Head of caudate nucleus (tissue), 42 donors: ENCODE measurements at places on chromosomes 2 and 18.
A peak's percentile ranks its signal among the peaks of the same experiment; 100 is the strongest.

- no peak for DNase-seq
Measured at GRCh38 chr2:140596447-140596846, 1534.4 kb downstream of the LRP1B start.

DNA sequence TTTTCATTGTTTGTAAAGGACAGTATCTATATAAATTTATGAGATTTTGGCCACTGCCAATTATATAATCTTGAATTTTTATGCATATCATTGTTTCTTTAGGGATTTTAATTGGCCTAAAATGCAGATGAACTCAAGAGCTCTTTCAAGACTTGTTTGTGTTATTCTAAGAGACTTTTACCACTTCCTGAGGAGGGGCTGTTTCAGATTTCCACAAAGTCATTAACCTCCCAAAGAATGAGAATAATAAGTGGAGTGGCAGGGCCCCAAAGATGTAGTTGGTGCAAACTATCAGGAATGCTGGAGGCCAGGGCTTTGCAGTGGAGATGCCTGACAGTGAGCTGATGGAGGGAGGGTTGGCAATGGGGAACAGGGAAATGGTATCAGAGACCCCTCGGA is 15.5 kb upstream of the ACVR1 start:
- no peak for DNase-seq

GRCh38 chr2:188773075-188773474 is 201.1 kb upstream of the COL3A1 start:
- DNase-seq = no peak

GRCh38 chr2:164826293-164827243 is 15.1 kb downstream of the COBLL1 start:
- DNase-seq = no peak

DNA sequence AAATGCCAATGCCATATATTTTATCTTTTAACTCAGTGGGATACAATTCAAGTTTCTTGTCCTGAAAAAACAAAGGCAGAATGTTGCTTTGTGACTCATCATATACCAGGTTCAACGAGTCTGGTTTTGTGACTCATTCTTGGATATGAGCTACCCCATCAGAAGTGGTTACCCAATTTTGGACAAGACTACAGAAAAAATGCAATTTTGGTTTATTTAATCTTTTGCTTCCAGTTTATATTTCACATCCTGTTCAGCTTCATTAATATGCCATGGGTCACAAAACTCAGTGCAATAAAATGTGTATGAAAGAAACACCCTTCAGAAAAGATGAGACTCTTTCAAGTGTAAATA is 25.0 kb downstream of the FN1 start:
- DNase-seq = no peak

DNA sequence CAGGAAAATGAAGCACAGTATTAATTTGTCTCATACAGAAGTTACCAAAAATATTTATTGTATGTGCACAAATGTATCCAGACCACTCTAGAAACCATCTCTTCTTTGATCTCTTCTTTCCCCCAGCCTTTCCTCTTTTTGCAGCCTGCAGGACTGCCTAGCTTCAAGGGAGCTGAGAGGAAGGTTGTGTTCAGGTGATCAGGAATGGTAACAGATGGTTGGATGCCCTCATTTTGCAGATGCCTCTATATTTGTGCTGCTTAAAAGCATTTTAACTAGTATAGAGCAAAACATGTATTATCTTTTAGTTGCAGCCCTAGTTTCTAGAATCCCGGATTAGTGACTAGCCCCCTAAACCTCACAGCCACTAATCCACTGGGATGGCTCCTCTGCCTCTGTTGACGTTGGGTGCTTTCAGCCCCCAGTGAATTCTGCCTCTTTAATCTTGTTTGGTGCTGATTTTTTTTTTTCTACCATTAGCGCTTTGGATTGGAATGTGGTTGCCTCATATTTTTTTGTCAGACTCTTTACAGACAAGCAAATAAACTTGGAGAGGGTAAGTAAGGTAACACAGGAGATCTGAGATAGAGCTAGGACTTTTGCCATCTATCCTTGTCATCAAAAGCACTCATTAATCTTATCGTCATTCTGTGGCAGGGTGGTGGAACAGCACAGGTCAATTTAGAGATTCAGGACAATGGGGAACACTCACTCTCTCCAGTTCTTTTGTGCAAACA is 103.8 kb upstream of the NDUFV2 start:
- no peak for DNase-seq

GRCh38 chr2:225998116-225998515 is 598.6 kb downstream of the NYAP2 start:
- no peak for DNase-seq

- no peak for DNase-seq
Measured at GRCh38 chr2:181889776-181890175, 1.8 kb upstream of the ITPRID2 start.

DNA sequence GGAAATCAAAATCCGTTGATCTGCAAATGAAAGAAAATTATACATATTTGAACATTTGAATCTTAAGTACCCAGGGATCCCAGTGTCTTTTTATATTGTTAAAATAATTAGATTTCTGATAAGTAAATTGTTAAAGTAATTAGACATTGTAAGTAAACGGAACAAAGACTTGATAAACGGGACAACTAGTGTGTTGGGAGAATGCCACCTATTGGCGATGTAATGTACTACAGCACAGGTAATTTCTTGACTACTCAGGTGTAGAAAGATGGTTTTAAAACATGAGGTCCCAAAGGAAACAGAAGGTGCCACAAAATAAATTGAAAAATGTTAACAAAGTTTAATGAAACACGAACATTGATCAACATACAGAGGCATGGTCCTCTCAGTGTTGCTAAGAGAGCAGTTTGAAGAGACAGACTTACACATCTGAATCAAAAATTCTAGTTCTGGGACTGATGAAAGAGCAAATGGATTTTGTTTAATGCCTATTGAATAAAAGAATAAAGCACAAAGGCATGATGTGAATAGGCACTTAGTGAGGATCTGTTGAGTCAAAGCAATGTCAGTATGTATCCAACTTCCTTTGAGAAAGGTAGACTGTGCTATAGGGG is 103.4 kb upstream of the RASGRP3 start:
- no peak for DNase-seq

- DNase-seq = no peak
Measured at GRCh38 chr2:53435610-53436009, 332.0 kb upstream of the CHAC2 start.

DNA sequence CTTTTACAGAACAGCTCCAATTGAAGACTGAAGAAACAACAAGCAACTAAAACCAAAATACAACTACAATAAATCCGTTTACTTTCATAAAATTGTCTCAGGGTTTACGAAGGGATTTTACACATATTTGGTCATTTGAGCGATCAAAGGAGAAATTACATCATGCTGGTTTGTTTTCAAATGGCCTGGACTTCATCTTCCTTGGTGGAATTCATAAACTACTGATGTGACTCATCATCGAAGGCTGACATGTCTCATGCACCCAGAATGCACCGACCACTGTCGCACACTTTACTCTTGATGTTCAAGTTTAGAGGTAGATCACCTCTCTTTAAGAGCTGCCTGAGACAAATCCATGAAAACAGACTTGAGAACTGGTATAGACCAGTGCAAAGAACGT is 25.6 kb upstream of the PMAIP1 start:
- DNase-seq = no peak

DNA sequence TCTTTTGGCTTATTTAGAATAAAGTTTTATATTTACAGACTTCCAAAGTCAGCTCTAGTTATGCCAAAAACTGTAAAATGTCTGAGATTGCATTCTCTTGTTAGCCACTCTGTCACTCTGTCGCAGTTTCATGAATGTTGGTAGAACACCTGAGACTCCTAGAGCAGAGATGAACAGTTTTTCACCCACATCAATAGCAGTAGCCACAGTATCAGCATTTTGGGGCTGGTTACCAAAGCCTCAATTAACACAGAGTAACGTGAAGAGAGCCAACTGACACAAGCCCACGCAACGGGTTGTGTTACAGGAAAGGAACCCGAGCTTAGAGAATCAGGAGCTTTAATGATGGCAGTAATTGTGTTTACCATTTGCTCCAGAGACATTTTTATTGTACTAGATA is 443.0 kb upstream of the SLC39A10 start:
- DNase-seq = no peak

GRCh38 chr2:132547090-132547687 is 122.8 kb downstream of the LYPD1 start:
- peak; percentile 73 for DNase-seq

- no peak for DNase-seq
Measured at GRCh38 chr2:64067326-64067725, 48.1 kb upstream of the VPS54 start.

DNA sequence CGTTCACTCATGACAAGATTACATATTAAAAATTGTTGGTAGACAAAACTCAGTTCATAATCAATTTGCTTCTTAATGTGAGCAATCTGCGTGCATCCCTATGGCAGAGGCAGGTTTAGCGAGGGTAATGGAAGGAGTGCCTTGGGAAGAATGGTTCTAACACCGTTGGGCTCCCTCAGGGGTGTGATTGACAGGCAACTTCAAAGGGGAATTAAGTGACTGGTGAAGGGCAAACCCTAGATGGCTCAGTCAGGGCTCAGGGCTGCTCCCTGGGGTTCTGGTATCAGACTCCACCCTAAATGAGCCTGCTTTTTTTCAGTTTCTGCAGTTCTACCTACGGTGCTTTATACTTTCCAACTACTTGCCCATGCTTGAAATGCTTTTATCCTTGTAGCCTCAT is 419.5 kb upstream of the CELF4 start:
- no peak for DNase-seq

- no peak for DNase-seq
Measured at GRCh38 chr2:3527886-3528785, 8.8 kb upstream of the ADI1 start.

- no peak for DNase-seq
Measured at GRCh38 chr2:126911111-126911796, 12.6 kb downstream of the TEX51 start.

- DNase-seq = no peak
Measured at GRCh38 chr2:120720231-120720630, 15.4 kb upstream of the GLI2 start.

GRCh38 chr18:22528291-22528690 is 110.6 kb upstream of the CTAGE1 start:
- DNase-seq = no peak

- peak; percentile 36 for DNase-seq
Measured at GRCh38 chr18:8397034-8397433, 212.2 kb upstream of the RAB12 start.

GRCh38 chr18:8478166-8478967 is 130.9 kb upstream of the RAB12 start:
- DNase-seq = peak; percentile 57

- DNase-seq = peak; percentile 34
Measured at GRCh38 chr2:237471438-237472186, 15.4 kb upstream of the MLPH start.

DNA sequence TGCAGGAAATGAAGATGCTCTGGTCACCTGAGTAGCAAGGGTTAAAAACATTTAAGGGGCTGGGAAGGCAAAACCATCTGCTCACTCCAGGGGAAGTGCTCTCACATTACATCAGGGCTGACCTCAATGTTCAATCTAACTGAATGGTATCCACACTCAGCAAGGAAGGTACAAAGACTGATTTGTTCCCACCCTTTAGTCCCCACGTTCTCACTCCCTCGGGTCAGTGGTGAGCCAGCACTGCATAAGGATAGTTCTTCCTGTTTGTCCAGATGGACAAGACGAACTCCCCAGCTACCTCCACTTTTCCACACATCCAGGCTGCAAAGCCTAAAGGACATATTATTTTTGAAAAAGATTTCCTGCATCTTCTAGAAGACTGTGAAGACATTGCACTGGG is 126.6 kb upstream of the SLC14A2 start:
- DNase-seq = no peak

DNA sequence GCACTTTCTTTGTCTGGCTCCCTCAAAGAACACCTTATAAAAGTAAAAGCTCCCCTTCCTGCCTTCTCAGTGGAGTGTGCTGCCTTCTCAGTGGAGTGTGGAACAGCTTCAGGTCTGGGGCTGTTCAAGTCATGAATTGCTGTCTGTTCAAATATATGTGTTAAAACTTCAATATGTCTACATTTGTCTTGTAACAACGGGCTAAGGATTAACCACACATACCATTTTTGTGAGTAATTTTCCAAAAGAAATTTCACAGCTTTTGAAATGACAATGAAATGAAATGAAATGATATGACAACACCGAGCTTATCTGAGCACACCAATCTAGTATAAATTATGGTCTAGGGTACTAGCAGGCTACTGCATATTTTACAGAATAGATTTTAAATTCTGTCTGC is 42.9 kb downstream of the CABYR start:
- DNase-seq = no peak

GRCh38 chr18:40708726-40709125 is 1246.3 kb upstream of the PIK3C3 start:
- DNase-seq = no peak

- DNase-seq = no peak
Measured at GRCh38 chr2:1599301-1600085, 144.8 kb downstream of the PXDN start.

DNA sequence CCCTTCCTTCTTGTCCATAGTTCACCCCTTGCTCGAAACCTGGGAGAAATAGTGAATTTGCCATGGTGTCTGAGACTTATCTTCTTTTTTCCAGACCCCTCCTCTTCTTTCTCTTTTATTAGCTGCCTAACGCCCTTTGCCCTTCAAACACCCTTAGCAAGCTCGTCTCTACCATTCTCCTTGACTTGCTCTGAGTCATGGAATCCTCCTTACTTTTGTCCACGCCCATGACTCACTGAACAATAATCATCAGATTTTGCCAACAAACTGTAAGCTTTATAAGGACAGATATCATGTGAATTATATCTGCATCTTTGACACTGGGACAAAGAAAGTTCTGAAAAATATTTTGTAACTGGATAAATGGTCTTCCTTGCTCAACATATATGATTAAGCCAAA is 67.1 kb upstream of the CNTNAP5 start:
- no peak for DNase-seq

GRCh38 chr2:8300216-8300615 is 381.6 kb upstream of the ID2 start:
- no peak for DNase-seq

GRCh38 chr2:54638774-54639187 is 84.7 kb upstream of the EML6 start:
- no peak for DNase-seq

DNA sequence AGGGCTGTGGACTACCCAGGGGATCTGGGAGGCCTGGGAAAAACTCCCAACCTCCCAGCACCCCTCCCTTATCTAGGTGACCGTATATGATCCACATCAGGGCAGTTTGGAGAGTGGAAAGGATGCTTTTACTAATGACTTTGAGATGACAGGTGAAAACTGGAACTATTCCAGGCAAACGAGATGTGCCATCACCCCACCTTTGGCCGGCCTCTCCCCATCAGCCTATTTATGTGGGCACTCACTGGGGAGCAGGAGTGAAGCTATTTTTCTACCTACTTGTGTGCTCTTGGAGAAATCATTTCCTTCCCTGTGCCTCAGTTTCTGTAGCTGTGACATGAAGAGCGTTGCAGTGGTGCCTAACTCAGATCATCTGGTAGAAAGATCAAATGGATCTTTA is 107.2 kb downstream of the SMAD7 start:
- no peak for DNase-seq

GRCh38 chr2:26302846-26303245 is 43.1 kb upstream of the SELENOI start:
- DNase-seq = no peak

GRCh38 chr2:11697103-11697871 is 27.3 kb upstream of the NTSR2 start:
- DNase-seq = no peak
